ENCODE measurements at places on chromosomes 1 and 21.

DNA sequence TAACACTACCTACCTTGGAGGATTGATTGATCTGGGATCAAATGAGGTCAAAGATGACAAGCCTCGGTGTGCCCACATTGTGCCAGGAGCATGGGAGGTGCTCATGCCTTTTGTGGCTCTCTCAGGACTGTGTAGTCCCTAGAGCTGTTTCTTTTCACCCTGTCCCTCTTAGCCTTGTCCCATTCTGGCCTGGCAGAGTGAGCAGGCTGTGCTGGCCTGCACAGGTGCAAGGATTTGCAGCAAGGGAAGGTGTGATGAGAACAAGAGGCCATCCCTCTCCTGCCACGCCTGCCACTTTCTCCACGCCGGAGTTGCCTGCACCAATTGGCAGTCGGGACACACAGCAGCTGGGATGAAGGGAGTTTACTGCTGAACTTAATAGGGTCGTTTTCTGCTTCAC lies 410.6 kb upstream of the VAMP3 start:
- no peak for DNase-seq

- DNase-seq = no peak
These were observed 395.8 kb downstream of the PTPRU start for GRCh38 chr1:29631836-29632805.

DNA sequence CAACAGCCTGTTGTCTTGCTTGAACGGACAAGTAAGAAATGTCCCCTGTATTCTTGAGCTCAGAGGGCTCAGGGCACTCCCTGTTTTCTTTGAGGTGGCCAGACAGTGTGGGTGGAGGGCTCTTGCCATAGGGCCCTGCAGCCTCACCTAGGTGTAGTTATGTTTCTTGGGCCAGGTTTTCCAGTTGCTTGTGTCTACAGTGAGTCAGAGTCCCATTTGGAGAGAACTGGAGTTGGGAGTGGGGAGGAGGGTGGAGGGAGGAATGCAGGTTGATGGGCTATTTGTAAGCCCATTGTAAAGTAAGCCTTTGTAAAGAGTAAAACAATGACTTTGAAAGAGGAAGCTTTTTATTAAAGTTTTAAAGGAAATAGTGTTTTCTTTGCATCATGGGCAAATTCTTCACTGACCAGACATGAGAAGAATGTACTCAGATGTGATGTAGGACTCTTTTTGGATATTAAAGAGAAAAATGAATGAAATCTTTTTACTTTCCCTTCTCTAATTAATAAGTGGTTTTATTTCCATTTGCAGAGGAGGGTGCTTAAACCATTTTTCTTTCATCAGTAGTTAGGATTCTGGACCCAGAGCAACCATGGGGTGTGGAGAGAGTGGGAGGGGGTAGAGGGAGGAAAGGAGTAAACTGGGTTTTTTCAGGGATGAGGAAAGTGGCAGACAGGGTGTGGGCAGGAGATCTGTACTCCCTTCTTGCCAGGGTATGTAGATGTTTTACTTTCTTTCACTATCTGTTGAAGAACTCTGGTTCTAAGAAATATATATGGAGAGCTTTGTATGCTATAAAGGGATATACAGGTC lies 45.1 kb upstream of the MACF1 start:
- no peak for DNase-seq

GRCh38 chr1:246506674-246507481 lies at the start of gene SMYD3:
Gene SMYD3, minus strand, starts transcription at chr1:246507279.
- DNase-seq = peak; percentile 84

DNA sequence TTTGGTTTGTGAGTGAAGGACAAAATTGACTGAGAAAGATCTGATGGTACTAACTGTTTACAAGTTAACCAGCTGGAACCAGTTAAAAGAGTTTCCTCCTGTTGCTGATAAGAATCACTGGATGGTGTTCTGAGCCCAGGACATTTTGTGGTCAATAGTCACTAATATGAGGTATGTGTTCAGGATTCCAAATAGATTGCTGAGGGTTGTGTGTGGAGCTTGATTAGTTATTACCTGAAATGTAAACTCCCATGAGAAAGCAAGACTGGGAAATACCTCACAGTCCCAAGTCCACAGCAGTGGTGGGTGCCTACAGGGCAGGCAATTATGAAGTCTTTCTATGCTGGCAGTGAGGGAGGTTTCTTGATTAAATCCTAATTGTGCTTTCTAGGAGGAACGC lies 164.6 kb downstream of the DNM3 start:
- no peak for DNase-seq

DNA sequence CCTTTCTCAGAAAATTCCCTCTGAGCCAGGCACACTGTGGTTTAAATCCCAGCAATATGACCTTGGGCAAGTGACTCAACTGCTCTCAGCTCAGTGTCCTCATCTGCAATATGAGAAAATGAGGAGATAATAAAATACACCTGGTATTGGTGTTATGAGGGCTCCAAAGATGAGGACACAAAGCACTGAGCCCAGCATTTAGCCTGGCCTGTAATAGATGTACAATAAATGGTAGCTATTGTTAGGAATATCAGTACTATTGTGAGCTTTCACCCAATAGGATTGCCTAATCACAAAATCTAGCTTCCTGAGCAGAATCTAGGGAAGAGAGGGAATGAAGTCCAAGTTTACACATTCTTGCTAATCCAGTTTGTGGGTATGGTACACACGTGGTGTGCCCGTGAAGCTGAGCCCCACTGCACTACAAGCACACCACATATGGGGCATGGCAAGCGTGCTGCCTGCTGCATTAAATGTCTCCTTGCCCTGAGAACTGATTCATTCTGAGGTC lies 24.3 kb upstream of the SLC30A1 start:
- no peak for DNase-seq
